Mesothelial cell of epicardium (in vitro differentiated cells): ENCODE measurements at places on chromosomes 16 and 17. TPM values are rescaled to one million over a fixed set of nuclear protein-coding genes. Genes with fewer than 3 reads are reported as not detected.

GRCh38 chr17:74824961-74825627 is 34.6 kb downstream of the GRIN2C start:
- no peak for DNase-seq

OTOA gene
- 0.09 to 0.25 TPM (median 0.25 TPM) in 3 replicates for total RNA-seq

GRCh38 chr17:62794666-62794971 is 13.5 kb downstream of the MARCHF10 start:
- no peak for DNase-seq

DNA sequence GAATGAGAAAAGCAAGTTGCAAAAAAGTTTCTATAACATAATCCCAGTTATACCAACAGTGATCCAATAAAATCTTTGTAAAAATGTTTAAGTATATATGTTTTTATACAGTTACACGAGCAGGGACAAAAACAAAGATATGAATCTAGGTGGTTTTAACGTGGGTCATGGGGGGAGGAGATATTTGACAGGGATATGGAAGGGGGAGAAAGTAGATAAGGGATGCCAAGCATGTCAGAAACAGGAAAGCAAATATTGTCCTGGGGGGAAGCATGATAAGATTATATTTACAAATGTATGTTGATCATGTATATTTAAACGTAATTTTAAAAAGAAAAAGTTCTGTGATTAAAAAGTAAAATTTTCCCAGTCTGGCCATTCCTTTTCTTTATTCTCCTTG is 43.1 kb downstream of the TNRC6C start:
- no peak for DNase-seq

ENPP7 gene
- total RNA-seq: not detected in 3 replicates
